NCI-H1694 (cell line): ENCODE measurements at places on chromosomes 6 and 20.

DNA sequence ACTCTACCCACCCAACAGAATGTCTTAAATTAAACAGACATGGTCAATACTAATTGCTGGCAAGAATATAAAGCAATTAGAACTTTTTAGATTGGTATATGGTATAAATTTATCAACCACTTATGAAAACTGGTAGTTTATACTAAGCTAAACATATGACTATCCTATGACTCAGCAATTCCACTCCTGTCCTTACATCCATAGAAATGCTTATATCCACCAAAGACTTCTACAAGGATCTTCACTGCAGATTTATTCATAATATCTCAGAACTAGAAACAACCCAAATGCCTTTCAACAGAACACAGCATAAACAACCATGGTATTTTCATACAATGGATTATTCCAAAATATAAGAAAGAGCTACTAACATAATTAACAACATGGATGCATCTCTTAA is 4.6 kb downstream of the ZNF184 start:
- DNase-seq = no peak

GRCh38 chr6:158496700-158497099 is 63.2 kb upstream of the TMEM181 start:
- DNase-seq = no peak

GRCh38 chr20:62688083-62688482 is 20.6 kb upstream of the NTSR1 start:
- DNase-seq = no peak

GRCh38 chr6:36743538-36744303 is 46.1 kb downstream of the RAB44 start:
- DNase-seq = no peak

GRCh38 chr6:234706-235372 is 57.4 kb upstream of the DUSP22 start:
- no peak for DNase-seq

DNA sequence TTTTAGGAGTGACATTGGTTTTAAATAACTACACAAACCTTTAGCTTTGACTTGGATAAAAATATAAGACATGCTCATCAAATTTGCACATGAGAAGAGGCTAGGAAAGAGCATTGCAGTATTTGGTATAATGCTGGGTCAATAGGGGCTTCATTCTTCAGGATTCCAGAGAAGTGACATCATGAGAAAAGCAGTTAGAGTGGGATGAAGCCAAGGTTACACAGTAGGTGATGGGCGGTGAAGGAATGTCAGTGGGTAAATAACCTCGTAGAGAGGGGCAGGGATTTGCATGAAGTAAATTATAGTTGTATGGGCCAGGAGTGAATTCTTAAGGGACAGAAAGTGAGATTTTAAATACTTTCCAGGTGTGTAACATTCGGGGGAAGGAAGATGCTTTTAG is 216.2 kb downstream of the RFPL4B start:
- DNase-seq = no peak

- no peak for DNase-seq
Measured at GRCh38 chr6:42790549-42791181, 8.8 kb downstream of the BICRAL start.
